BJ (cell line): ENCODE measurements at places on chromosomes 12 and 14. TPM values are rescaled to one million over a fixed set of nuclear protein-coding genes. Genes with fewer than 3 reads are reported as not detected.

The PZP gene
- polyA plus RNA-seq: not detected in 2 replicates

The ACOT6 gene
- polyA plus RNA-seq: not detected in 2 replicates

The KCNH3 gene
- 0.01 and 0.02 TPM in 2 replicates for polyA plus RNA-seq

The JPH4 gene
- not detected in 2 replicates for polyA plus RNA-seq

The KSR2 gene
- not detected in 2 replicates for polyA plus RNA-seq

The KRT6C gene
- polyA plus RNA-seq: not detected in 2 replicates

The DPPA3 gene
- not detected in 2 replicates for polyA plus RNA-seq

The OTUB2 gene
- 1.1 and 1.2 TPM in 2 replicates for polyA plus RNA-seq

The KRT8 gene
- polyA plus RNA-seq: 31.1 and 41.6 TPM in 2 replicates

The RPS29 gene
- polyA plus RNA-seq: 3,639 and 4,331 TPM in 2 replicates

The OR10AD1 gene
- not detected in 2 replicates for polyA plus RNA-seq

The VPS29 gene
- 98.8 and 148 TPM in 2 replicates for polyA plus RNA-seq

The AKAP5 gene
- 0.17 and 0.40 TPM in 2 replicates for polyA plus RNA-seq

The PDE3A gene
- polyA plus RNA-seq: 3.1 and 3.5 TPM in 2 replicates

The CACNA2D4 gene
- polyA plus RNA-seq: 0.39 TPM in 2 replicates

The SUOX gene
- 14.4 and 22.3 TPM in 2 replicates for polyA plus RNA-seq

The GALNT8 gene
- 0.02 TPM in 1 of 2 replicates, not detected in the other for polyA plus RNA-seq

The NGB gene
- 0.05 TPM in 1 of 2 replicates, not detected in the other for polyA plus RNA-seq

The EEA1 gene
- polyA plus RNA-seq: 4.9 and 11.9 TPM in 2 replicates

The DEGS2 gene
- polyA plus RNA-seq: not detected in 2 replicates

The ZFP36L1 gene
- polyA plus RNA-seq: 49.2 and 52.7 TPM in 2 replicates
